ENCODE measurements at places on chromosomes 1 and 21.

GRCh38 chr1:204587621-204588020 is 71.4 kb downstream of the MDM4 start:
- no peak for DNase-seq

DNA sequence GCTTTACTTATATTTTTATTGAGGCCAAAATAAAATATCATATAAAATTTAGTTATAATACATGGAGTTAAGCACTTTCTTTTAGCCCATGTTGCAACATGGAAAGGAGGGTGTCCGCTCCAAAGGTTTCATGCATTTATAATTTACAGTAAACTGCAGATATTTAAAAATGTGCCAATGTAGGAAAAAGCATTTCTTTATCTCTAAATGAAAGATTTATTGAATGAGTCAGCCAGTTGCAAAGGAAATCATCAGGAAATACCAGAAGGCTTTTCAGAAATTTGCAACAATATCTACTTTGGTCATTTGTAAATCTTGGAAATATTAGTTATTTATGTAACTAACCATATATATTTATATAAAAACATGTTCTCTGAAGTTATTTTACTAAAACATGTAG is 12.1 kb downstream of the ATP6V1G3 start:
- DNase-seq: no peak

DNA sequence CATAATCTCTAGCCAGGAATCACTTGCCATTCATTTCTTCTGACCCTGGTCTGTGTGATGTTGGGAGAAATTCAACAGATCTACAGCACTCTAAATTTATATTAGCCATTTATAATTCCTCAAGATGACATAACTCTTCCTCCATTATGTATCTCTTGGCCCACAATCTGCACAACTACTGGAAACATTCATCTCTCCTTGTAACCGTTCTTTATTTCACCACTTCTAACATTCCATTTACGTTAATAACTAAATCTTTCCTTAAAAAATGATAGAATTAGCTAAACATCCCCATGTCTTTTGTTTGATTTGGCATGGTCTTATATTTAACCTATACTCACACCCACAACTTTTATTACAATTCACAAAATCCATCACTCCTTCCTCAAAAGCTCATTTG is 166.0 kb downstream of the COL11A1 start:
- DNase-seq: no peak

DNA sequence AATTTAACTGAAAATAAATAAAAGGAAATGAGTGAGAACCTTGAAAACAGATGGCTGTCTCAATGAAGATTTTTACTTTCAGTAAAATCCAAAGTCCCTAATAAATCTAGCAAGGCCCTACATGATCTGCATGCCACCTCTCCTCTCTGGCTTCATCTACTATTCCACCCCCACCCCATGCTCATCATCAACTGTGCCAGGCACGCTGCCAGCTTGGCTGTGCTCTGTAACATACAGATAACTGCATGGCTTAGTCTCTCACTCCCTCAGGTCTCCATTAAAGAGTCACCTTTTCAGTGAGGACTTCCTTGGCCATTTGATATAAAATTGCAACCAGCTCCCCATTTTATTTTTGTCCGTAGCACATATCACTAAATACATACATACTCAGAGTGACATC is 26.7 kb downstream of the RGSL1 start:
- no peak for DNase-seq

DNA sequence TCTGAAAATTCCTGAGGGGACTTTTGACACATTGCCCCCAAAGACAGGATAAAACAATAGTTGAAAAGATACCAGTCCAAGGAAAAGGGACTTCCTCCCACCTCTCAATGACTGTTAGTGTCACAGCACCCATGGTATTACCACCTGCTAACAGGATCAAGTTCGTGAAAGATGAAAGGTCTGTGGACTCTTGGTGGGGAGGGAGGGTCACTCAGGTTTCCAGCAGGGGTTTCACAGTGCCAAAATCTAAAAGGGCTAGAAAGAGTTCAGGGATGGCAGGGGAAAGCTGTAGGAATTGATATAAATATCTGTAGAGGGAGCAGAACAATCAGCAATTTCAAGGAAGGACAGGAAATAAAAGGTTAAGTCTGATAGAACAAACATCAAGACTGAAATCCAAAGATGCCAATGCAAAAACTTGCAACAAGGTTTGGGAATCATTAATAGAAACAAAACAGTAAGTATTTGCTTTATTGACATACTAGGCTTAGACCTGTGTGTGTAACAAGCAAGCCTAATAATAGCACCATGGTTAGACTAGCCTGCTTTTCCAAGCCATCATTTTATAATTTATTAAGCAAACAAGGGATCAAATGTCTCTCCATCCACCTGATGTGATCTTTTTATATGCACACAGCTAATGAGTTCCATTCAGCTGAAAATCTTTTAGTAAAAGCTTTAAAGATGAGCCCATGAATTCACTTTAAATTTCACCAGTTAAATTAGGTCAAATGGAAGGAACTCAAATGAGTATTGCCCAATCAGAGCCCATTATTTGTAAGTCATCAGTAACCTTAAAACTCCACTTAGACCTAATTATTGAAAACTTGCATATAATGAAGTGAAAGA is 3.7 kb downstream of the MCL1 start:
- DNase-seq: no peak

GRCh38 chr1:7842517-7842916 is 10.3 kb downstream of the UTS2 start:
- no peak for DNase-seq

DNA sequence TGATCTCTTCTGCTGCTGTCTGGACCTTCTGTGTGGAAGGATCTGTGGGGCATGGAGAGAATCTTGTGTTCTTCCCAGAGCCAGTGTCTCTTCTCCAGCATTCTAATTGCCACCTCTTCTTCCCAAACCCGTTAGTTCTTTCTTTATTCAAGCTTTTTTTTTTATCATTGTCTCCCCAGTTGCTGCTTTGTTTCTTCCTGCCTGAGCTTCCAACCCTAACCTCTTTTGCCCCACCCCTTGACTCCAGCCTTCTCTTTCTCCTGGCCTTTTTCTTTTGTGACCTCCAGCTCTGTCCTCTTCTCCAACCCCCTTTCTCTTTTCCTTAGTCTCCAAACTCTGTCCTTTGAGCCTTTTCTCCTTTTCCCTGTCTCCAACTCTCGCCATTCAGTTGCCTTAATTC is 4.5 kb downstream of the AGO1 start:
- DNase-seq: no peak

GRCh38 chr1:245095903-245096302 is 58.9 kb upstream of the KIF26B start:
- no peak for DNase-seq

DNA sequence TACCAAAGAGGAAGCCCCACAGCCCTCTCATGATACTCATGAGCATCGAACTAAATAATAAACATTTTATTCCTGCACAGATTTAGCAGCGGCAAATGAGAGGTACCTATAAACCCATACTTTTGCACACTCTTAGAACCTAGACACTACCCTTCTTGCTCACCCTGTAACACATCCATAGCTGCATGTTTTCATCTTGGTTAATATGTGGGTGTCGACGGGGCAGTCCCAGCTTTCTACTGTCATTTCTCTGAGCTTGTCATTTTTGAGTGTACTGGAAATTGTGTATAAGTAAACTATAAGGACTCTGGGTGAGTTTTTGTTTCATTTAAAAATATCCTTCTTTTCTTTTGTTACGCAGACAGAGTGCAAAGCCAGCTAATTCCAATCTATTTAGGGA is 25.5 kb downstream of the OVGP1 start:
- no peak for DNase-seq

DNA sequence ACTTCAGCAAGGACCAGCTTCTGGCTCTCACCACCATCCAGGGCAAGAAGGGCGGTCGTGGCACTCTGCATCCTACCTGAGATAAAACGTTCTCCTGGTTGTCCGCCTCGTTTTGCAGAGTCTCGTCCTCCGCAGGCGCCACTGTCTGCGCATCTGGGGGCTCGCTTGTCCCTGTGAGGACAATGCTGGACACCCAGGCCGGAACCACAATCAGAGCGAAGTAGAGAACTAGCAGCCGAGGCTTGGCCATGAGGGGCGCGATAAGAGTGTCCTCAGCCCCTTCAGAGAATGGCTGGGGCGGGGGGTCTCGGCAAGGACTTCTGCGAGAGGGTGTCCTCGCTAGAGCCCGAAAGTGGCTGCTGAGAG is 505 bp downstream of the OLFML2B start:
- DNase-seq: no peak

DNA sequence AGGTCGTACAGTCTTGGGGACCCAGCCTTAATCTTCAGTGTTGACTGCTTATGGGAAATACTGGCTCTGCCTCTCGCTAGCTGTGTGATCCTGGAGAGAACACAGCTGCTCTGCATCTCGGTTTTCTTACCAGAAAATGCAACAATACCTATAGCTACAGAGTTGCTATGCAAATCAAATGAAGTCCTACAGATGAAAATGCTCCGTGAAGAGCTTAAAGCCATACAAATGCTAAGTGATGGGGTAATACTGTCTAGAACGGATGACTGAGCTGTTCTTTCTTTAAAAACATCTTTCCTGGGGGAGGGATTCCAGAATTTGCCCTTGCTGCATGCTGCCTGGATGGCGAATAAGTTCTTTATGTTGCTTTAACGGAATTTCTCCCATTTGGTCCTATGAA is 132.0 kb downstream of the ZBTB18 start:
- no peak for DNase-seq

DNA sequence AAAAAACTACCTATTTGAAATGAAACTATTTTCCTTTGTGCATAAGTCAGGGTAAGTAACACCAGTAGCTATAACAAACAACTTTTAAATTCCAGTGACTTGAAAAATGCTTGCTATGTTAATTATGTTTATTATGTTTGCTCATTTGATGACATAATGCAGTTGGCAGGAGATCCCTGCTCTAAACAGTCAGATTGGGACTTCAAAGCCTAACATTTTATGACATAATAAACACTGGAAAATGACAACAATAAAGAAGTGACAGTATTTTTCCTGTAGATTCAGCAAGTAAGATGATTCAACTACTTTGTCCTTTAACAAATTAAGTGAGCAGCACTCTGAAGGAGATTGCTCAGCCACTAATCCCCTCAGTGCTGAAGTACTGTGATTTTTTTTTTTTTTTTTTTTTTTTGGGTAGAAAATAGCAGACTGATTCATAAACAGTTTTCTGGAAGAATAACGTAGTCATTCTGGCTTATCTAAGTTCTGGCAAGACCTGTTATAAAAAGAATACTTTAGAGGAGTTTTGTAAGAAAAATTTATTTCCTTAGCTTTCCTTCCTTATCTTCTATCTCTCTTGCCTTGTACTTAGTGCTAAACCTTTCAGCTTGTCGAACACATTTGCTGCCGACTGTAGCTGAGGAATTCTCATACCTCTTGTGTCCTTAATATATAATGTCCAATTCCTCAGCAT is 207.2 kb downstream of the PTGER3 start:
- DNase-seq: no peak
